ENCODE measurements at places on chromosomes 5 and 9. TPM values are rescaled to one million over a fixed set of nuclear protein-coding genes. Genes with fewer than 3 reads are reported as not detected.

The PCDHA4 gene
- 0.01 TPM for polyA plus RNA-seq

The SPATA31E1 gene
- not detected for polyA plus RNA-seq

The NR2F1-AS1 gene
- polyA plus RNA-seq, result 0.42 TPM

The FUT7 gene
- 0.01 TPM for polyA plus RNA-seq

The ZNF454 gene
- 0.47 TPM for polyA plus RNA-seq

The ACTBL2 gene
- polyA plus RNA-seq, result not detected

The PALM2AKAP2 gene
- 1.6 TPM for polyA plus RNA-seq

The AP3S1 gene
- 30.8 TPM for polyA plus RNA-seq

The UGT3A2 gene
- not detected for polyA plus RNA-seq

The CDKN2B-AS1 gene
- not detected for polyA plus RNA-seq

The TSC1 gene
- 33.7 TPM for polyA plus RNA-seq

The PCDHB10 gene
- 0.13 TPM for polyA plus RNA-seq

The PCDHGA4 gene
- polyA plus RNA-seq, result 0.14 TPM

The ENTPD2 gene
- 0.28 TPM for polyA plus RNA-seq

The TAF1L gene
- not detected for polyA plus RNA-seq

The SEMA4D gene
- 9.3 TPM for polyA plus RNA-seq

The STPG3 gene
- polyA plus RNA-seq, result not detected

The IL4 gene
- polyA plus RNA-seq, result not detected

The CCL27 gene
- polyA plus RNA-seq, result 0.14 TPM

The PPP3R2 gene
- not detected for polyA plus RNA-seq

The RNF224 gene
- 0.01 TPM for polyA plus RNA-seq

The FOXD4L5 gene
- 0.05 TPM for polyA plus RNA-seq

The ANKRD34B gene
- not detected for polyA plus RNA-seq

The OR1L1 gene
- not detected for polyA plus RNA-seq

The CXXC5 gene
- 27.0 TPM for polyA plus RNA-seq

The MOB3B gene
- 1.8 TPM for polyA plus RNA-seq

The TMOD1 gene
- 131 TPM for polyA plus RNA-seq

The SPOCK1 gene
- polyA plus RNA-seq, result 7.1 TPM

The POMT1 gene
- polyA plus RNA-seq, result 23.0 TPM

The LCN15 gene
- 0.14 TPM for polyA plus RNA-seq

The ARHGEF39 gene
- 0.79 TPM for polyA plus RNA-seq

The SLC36A2 gene
- 5.8 TPM for polyA plus RNA-seq

The HTR4 gene
- 0.01 TPM for polyA plus RNA-seq

The INSL6 gene
- not detected for polyA plus RNA-seq

The PDGFRB gene
- 19.2 TPM for polyA plus RNA-seq

The ADAMTS2 gene
- 0.83 TPM for polyA plus RNA-seq

The CNTNAP3 gene
- polyA plus RNA-seq, result 0.14 TPM

The SLC45A2 gene
- not detected for polyA plus RNA-seq

The IFNB1 gene
- polyA plus RNA-seq, result not detected

The DDX4 gene
- 0.03 TPM for polyA plus RNA-seq

The RGMB gene
- polyA plus RNA-seq, result 8.2 TPM

Measured in psoas muscle (tissue), 8 donors.